Thymus (tissue), 14 donors: ENCODE measurements at places on chromosomes 3 and 15. TPM values are rescaled to one million over a fixed set of nuclear protein-coding genes. Genes with fewer than 3 reads are reported as not detected.
A peak's percentile ranks its signal among the peaks of the same experiment; 100 is the strongest.

DNA sequence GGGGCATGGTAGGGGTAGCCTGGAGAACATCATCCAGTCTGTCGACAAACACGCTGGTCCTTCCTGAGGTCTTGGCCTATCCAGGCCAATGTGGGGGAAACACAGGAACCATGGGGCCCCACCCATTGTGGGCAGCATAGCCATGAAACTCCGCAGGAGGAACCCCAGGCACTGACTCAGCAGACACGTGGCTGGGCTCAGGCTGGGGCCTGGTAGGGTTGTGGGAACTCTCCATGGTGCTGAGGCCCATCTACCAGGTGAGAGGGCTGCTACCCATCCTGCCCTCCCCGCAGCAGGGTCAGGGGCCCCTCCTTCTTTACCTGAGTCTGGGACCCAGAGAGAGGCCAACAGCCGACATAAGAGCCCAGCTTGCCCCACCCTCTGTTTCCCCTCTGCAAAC lies 22.6 kb upstream of the CACNA2D2 start:
- DNase-seq = peak; percentile 38

DNA sequence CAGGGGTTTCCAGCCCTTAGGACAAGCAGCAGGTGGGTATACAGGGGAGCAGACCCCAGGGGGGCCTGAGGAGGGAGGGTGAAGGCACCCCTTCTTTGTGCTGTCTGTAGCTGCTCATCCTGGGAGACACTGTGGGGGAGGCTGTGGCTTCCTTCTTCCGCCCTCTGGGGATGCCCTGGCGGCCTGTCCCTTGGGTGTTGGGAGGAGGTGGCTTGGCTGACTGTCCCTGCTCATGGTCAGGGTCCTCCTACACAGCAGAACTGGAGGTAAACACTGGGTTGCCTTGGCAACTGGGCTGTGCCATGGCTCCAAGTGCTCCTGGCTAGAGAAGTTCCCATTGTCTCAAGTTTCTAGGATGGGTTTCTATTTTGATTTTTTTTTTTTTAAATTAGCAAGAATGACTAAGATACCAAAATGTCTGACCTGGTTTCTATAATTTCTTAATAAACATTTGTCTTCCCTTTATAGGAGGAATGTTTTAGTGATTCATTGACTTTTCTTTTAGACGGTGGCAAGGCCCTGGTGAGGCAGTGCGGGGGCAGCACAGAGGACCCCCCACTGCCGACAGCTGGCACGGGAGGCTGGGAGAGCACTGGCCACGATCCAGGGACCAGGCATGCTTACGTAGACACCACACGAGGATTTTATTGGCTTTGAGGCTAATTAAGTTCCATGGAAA lies 12.4 kb downstream of the KLF13 start:
- no peak for DNase-seq

GRCh38 chr3:156811089-156811862 lies 14.9 kb upstream of the LEKR1 start:
- DNase-seq = no peak

GRCh38 chr3:101588616-101589015 lies 14.6 kb downstream of the PCNP start:
- DNase-seq = no peak

- no peak for DNase-seq
These were observed 489.6 kb upstream of the RASGRP1 start for GRCh38 chr15:39054128-39054732.

- DNase-seq = no peak
These were observed 66.2 kb upstream of the ONECUT1 start for GRCh38 chr15:52856286-52856685.

GRCh38 chr3:129974833-129975704 lies 549 bp downstream of the TRH start:
- DNase-seq = no peak

DNA sequence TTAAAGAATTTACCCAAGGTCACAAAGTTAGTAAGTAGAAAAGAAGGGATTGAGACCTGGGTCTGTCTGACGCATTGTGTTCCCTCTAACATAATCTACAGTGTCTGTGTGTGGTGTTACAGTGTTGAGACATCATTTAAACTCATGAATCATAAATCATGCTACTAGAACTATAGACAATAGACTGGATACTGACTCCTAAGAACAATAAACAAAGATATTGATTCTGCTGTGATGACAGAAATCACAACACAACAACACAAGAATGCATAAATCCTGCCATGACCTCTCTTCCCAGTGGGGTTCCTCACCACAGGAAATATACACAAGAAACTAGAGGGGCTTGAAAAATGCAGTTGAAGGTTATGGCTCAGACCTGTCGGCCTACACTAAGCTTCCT lies 44.3 kb downstream of the TRIM69 start:
- no peak for DNase-seq

DNA sequence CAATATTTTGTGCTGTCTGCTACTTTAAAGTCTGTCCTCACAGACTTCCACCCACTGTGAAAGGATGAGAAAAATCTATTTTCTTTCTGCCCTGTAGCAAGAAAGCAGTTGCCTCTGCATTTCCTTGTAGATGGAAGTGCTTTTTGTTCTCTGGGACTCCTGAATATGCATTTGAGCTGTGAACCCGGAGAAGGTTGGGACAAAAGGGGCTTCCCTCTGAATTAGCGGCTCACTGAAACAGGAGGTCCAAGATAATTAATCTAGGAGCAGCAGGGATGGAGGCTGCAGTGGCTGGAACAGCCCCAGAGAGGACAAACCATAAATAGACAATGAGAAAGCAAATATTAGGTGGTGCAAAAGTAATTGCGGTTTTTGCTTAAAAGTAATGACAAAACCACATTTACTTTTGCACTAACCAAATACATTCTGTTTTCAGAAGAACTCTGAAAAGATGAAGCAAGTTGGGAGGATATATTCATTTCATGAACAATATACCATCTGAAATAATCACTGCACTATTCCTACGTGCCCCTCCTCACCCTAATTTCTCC lies 143.4 kb upstream of the KBTBD8 start:
- no peak for DNase-seq

DNA sequence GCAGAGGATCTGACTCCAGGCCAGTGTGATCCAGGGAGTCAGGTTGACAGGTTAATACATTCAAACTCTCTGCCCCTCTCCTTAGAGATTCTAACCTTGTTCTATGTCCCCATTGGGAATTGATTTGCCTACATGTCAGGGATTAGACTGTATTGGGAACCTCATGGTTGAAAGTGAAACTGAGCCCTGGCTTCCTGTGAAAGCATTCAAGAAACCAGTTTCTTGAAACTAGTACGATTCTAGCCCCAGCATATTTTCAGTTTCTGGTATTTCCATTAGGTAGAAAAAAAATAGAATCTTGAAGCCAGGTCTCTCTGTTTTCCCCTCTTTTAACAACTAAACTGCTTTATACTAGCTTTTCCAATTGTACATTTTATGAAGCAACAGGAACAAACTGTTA lies 140.4 kb upstream of the ABI3BP start:
- DNase-seq = no peak

DNA sequence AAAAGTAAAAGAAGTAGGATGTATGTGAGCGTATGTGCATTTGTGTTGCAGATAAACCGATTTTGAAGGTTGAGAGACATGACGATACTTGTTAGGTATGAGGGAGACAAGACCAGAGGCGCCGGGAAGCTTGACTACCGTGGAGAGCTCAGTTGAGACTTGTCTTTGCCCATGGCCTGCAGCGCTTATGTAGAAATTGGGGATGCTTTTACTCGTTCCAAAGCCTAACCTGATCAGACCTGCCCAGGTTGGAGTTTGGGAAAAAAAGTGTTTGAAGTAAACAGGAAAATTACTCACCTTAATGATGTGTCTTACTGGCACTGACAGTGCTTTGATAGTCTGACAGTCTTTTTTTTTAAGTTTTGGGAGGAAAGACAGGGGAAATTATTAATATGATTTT lies 202.8 kb downstream of the TP63 start:
- peak; percentile 16 for DNase-seq

GRCh38 chr15:79440355-79440908 lies 8.3 kb downstream of the MINAR1 start:
- no peak for DNase-seq

GRCh38 chr15:66780973-66781718 lies 79.1 kb downstream of the SMAD6 start:
- no peak for DNase-seq

GRCh38 chr3:64178419-64178818 lies 46.8 kb downstream of the PRICKLE2 start:
- no peak for DNase-seq

DNA sequence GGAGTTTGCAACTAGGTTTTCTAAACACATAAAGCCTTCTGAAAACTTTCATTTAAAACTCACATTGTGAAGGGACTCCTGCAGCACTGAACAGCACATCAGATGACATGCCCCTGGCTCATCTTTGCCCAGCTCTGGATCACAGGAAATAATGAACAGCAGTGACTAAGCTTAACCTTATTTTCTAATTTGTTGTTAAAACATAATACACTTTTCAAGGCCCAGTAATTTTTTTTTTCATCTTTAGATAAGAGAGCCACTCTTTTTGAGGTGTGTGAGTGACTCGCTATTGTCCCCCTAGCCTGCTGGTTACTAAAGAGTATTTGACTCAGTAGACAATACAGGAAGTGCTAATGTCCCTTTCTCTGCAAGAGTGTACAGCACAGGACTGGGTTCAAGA lies 204.0 kb downstream of the OSBPL10 start:
- no peak for DNase-seq

GRCh38 chr15:98080791-98081190 lies 120.3 kb downstream of the ARRDC4 start:
- no peak for DNase-seq

DNA sequence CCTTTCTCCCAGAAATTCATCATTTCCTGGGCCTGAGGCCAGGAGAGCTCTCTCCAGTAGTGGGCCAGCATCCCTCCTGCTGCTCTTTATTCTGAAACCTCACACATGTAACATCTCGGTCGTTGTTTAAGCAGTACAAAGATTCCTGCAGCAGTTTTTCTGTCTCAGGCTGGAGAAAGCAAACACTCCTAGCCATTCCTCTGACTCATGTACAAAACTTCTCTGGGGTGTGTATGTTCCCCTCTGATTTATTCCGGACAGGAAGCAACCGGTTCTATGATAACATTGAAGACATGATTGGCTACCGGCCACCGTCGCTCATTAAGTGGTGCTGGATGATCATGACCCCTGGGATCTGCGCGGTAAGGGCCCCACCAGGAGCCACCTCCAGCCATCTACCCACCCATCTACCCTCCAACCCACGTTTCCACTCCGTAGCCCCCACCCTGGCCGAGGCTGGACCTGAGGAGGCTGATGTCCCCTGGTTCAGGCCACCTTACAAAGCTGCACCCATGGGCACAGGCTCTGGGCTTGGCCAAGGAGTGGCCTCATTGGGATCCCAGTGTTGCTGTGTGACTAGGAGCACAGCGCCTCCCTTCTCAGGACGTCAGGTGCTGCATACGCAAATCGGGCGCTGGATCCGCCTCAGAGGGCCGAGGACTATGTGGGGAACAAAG lies 58.6 kb upstream of the SLC6A1 start:
- no peak for DNase-seq

DNA sequence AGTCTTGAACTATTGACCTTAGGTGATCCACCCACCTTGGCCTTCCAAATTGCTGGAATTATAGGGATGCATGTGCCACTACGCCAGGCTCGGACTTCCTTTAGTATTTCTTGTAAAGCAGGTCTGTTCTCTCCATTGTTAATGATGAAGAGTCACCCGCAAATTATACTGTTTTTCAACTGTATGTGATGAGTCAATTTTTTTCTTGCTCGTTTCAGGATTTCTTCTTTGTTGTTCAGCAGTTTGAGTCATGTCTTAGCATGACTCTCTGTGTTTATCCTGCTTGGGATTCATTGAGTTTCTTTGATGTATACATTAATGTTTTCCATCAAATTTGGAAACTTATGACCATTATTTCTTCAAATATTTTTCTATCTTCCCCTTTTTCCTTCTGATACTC lies 28.9 kb downstream of the GRAMD1C start:
- no peak for DNase-seq

DNA sequence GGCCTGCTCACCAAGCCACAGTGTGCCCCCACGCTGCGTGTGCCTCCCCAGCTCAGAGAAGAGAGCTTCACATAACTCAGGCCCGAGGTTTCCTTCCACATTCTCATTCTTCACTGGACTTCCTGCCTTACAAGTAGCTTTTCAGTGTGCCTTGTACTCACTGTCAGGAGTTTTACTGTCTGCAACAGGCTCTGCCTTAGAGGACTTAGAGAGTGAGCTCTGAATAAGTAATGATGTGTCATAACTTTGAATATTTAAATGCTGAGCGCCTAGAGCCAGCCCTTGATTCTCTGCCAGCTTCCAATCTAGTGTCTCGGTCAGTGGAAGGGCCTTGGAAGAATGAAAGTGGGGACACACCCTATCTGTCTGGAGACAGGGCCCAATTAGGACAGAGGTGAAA lies 41.8 kb downstream of the ITGB5 start:
- DNase-seq = no peak

GRCh38 chr3:141083226-141083625 lies 32.1 kb downstream of the SPSB4 start:
- DNase-seq = no peak

- DNase-seq = no peak
These were observed 317.0 kb upstream of the LRRFIP2 start for GRCh38 chr3:37491343-37491742.

DNA sequence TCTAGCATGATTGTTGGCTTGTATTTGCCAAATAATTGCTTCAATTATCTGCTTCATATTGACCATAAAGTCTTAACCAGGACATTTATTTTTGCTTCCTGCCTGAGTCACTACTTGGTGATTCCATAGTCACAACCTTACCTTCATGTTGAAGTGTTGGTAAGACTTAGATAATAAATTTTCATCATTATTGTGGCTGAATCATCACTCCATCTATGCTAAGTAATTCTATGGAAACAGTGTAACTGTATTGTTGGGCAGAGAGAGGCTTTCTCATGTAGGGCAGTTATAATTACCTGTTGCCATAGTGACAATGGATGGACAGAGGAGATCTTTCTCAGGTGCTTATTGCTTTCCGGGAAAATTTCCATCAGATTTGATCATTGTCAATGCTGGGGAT lies 330.7 kb upstream of the LRRC3B start:
- no peak for DNase-seq

IQCB1 gene
- total RNA-seq = 24.6 TPM

OR5H6 gene
- total RNA-seq = not detected

CFAP20DC gene
- total RNA-seq = 1.6 TPM

SLC51A gene
- total RNA-seq = 0.66 TPM

TEX264 gene
- total RNA-seq = 38.4 TPM

CCDC51 gene
- total RNA-seq = 17.8 TPM

CCR4 gene
- 32.8 TPM for total RNA-seq

BCL2A1 gene
- 30.5 TPM for total RNA-seq

IGF2BP2 gene
- 12.1 TPM for total RNA-seq

TGM5 gene
- 0.19 TPM for total RNA-seq

CGNL1 gene
- 5.9 TPM for total RNA-seq

CEMIP gene
- total RNA-seq = 0.28 TPM

NMD3 gene
- total RNA-seq = 35.1 TPM

PAK6 gene
- 0.38 TPM for total RNA-seq
